ENCODE measurements at places on chromosomes 1 and 21.
A peak's percentile ranks its signal among the peaks of the same experiment; 100 is the strongest.

- DNase-seq = no peak
Observed at GRCh38 chr1:181587870-181588438, 104.6 kb downstream of the CACNA1E start.

- DNase-seq = peak; percentile 98
Observed at GRCh38 chr21:15706696-15707095, 23.1 kb upstream of the USP25 start.

DNA sequence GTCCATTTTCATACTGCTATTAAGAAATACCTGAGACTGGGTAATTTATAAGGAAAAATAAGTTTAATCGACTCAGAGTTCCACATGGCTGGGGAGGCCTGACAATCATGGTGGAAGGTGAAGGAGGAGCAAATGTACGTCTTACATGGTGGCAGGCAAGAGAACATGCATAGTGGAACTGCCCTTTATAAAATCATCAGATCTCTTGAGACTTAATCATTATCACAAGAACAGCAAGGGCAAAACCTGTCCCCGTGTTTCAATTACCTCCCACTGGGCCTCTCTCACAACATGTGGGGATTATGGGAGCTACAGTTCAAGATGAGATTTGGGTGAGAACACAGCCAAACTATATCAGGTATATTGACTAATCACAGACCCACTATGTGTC, 370.2 kb upstream of the USP24 start:
- no peak for DNase-seq

DNA sequence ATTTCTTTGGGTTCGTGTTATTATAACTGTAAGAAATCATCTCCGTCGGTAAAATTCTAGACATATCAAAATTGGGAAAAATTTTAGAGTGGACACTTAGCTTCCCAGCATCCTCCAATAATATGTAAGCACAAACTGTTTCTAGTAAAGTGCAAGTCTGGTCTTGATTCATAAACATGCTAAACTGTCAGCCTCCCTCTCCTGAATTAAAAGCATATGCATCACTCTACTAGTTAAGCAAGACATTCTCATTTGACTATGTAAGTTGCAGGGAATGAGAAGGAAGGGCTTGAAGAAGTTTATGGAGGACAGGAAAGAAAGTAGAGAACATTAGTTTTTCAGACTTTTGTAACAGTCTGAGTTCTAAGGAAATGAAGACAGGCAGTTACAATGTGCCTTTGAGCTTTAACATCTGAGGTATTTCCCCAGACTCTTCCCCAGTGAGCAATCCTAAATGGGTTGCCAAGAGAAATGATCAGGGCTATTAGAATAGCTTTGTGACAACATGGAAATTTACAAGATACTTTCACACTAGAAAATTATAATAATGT, 90.0 kb downstream of the TYW3 start:
- peak; percentile 13 for DNase-seq

- DNase-seq = no peak
Observed at GRCh38 chr1:71623888-71624287, 543.1 kb upstream of the ZRANB2 start.

DNA sequence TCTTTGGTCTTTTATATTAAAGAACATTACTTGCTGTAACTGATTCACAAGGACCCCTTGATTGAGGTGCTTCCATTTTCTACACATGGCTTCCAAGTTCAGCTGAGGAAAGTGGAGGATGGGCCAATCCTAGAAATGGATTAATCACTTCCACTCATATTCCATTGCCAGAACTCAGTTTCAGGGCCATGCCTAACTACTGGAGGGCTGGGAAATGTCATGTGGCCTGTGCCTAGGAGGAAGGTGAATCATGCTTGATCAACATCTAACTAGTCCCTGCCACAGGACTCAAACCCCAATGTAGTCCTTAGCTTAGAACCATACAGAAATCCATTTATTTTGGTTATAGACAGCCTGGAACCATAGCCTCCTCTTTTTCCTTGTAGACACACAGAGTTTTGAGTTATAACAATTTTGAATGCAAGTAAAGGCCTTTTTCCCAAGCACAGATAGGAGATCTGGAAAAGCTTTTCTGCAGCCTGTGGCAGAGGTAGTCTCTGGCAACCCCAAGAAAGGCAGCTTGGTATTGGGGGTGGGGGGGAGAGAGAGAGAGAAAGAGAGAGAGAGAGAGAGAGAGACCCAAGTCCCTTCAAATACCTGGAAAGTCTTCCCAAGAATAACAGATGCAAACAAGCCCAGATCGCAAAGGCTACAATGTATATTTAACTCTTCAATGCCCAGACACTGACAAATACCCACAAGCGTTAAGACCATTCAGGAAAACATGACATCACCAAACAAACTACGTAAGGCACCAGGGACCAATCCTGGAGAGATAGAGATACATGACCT, 12.5 kb downstream of the MAST2 start:
- DNase-seq = peak; percentile 74

DNA sequence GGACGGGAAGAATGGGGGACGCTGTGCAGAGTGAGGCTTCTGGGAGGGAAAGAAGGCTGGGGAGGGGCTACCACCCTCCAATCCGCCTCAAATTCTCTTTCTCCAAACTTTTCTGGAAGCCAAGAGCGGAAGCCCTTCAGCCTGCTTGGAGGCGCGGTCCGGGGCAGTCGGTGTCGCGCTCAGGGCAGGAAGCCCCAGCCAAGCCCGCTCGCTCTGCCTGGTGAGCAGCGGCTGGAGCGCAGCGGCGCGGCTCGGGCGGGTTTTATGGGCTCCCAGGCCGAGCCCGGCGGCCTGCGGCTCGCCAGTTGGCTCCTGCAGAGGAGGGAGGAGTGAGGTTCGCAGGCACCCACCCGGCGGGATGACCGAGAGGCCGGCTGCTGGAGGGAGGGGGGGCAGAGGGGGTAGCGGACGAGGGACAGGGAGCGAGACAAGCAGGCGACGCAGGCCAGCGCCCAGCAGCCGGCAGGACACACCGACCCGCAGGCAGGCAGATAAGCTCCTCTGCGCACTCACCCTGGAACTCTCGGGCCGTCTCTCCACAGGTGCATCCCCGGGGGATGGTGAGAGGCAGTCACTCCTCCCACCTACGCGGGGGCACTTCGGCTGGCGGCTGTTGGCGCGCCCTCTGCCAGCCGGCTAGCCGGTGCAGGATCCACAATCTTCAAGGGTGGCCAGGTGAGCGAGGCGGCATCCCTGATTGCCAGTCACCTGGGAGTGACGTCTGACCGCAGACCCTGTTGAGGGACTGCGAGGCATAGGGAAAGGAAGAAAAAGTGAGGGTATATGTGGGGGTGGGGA, at the start of gene AVPR1B:
Gene AVPR1B (minus strand): TSS at position 238 of the 798 bp plus-strand sequence. CDS start 498 bp downstream, outside the sequence.
- peak; percentile 29 for DNase-seq

- peak; percentile 59 for DNase-seq
Observed at GRCh38 chr1:222892137-222892769, 77.4 kb downstream of the DISP1 start.

DNA sequence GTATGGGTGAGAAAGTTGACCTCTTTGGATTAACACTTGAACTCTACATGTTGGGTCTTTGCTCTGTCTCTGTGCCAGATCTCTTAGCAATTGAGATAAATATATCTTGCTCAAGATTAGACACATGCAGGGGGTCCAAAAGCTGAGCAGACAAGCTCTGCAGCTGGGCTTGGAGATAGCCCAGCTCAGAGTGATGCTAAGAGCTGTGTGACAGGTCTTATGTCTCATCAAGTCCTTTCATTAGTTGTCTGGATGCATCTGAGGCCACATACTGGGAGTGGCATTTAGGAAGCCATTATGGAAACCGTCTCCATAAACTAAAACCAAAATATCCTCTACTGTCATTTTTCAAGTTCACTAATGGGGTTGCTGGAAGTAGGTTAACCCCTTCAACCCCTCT, 289.4 kb upstream of the DUSP10 start:
- DNase-seq = no peak

- peak; percentile 66 for DNase-seq
Observed at GRCh38 chr1:25520446-25521061, 22.9 kb upstream of the LDLRAP1 start.

- DNase-seq = no peak
Observed at GRCh38 chr1:162720996-162721395, 69.5 kb upstream of the HSD17B7 start.

GRCh38 chr21:29939924-29940275, at the start of gene GRIK1:
TSS of gene GRIK1 (minus strand) at chr21:29939996.
- DNase-seq = peak; percentile 15

DNA sequence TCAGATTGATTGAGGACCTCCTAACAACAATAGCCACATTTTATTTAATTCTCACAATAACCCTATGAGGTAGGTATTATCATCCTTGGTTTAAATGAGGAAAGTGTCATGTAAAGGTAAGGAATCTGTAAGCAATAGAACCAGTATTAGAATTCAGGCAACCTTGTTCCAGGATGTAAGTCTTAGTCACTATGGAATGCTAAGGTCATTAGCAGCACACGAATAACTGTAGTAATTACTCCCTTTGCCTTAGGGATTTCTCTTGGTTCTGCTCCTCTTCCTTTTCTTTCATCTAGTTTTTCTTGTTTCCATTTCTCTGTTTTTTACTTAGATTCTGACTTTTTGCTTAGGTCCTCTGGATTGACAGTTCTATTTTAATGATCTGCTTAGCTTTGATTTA, 23.1 kb upstream of the ATP6V1G3 start:
- peak; percentile 66 for DNase-seq

- peak; percentile 71 for DNase-seq
Observed at GRCh38 chr21:36663033-36663855, 35.7 kb upstream of the SIM2 start.
